ENCODE measurements at places on chromosomes 13 and 19.

GRCh38 chr13:91132381-91132780, 215.1 kb upstream of the MIR17HG start:
- DNase-seq: no peak

DNA sequence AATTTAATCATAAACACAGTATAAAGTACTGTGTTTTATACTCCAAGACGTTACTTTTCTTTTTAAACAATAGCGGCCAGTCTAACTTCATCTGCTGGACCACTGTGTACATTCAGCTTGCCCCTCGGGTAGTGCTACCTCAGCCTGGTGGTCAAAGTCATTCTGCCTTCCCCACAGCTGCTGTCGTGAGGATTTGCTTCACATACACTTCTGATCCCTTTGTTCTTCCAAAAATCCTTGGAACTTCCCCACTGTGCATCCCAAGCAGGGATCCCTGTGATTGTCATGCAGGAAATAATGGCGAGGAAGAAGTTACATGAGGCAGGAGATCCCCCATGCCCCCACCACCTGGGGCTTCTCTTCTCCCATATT, 234.9 kb upstream of the STARD13 start:
- DNase-seq: no peak

DNA sequence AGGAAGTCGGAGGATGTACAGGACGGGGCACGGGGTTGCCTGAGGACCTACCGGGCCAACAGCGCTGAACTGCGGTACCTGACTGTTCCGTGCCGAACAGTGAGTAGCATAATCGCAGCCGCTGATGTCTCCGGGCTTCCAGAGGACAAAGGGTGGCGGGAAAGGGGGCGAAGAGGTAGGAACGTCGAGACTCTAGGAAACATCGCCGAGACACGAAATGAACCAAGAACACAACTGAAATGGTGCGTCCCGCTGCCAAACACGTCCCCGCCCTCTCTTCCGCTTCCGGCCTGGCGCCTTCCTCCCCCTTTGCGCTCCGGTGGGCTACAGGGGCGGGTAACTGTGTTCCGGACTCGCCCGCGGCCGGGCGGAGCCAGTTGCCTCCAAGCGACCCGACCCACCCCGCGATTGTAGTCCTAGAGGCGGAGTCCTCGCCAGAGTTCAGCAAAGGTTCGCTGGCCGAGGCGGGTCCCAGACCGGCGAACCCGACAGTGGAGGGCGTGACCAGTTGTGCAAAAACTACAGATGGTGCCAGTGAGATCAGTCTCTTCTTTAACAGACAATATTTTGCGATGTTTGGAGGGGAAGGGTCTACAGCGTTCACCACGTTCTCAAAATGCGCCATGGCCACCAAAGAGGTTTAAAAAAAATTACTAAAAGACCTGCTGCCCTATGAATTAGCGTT, at the start of gene MRPS31:
MRPS31 (minus strand) TSS at position 257 of the 685 bp plus-strand sequence; CDS start at position 203, 54 bp downstream.
- peak; percentile 80 for DNase-seq

DNA sequence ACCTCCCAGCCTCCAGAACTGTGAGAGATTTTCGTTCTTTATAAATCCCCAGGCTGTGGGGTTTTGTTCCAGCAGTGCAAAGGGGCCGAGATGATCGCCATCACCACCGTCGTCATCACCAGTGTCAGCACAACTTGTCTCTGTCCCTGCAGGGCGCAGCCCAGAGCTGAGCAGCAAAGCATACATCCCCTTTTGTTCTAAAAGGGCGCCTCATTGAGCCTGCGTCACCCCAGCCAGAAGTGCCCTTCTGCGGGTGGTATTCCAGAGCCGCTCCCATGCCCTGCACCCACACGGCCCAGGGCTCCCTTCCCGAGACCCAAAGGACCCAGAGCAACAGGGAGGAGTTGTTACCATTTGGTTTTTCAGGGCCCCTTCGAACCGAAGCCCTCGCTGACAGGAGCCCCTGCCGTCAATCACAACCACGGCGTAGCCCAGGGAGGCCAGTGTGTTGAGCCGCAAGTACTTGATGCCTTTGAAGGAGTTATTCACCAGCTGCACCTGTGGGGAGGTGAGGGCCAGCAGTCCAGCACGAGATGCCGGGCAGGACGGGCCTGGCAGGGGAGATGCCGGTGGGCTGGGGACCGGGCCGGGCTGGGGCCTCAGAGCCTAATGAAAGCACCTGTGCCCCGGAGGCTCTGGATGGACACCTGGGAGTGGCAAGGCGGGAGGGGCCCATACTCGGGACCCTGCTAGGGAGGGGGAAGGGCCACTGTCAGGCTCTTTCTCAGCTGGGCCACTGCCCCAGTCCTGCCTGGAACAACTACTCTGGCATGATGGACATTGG, 14.4 kb upstream of the MYDGF start:
- DNase-seq: no peak

DNA sequence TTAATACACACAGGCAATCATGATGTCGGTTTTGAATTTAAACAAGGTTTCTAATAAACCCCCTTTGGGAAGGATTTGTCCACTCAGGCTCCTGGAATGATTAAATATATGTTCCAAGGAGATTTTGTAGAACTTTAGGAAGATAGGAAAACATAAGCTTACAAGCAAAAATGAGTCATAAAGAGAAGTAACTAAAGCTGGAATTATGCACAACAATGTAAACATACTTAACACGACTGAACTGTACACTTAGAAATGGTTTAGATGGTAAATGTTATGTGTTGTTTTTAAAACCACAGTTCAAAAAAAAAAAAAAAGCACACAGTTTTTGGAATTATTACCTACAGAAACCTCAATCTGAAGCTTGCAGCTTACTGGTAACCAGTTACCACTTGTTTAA, 304.4 kb downstream of the NALCN start:
- no peak for DNase-seq

GRCh38 chr13:27423333-27423732, 1.1 kb upstream of the GTF3A start:
- no peak for DNase-seq

GRCh38 chr13:113610266-113610665, 25.7 kb downstream of the TFDP1 start:
- DNase-seq: no peak

GRCh38 chr13:74158028-74158427, 23.8 kb upstream of the KLF12 start:
- DNase-seq: no peak

- no peak for DNase-seq
These were observed 19.6 kb downstream of the GPR183 start for GRCh38 chr13:99287551-99287950.

- DNase-seq: peak; percentile 19
These were observed 717 bp upstream of the NALCN start for GRCh38 chr13:101417043-101417406.

Measured in NCI-H2227 treated with DMSO at 0.1 percent for 48 hours (cell line).